ENCODE measurements at places on chromosomes 1 and 21.

GRCh38 chr1:171081314-171081753 lies 9.4 kb upstream of the FMO3 start:
- no peak for DNase-seq

- no peak for DNase-seq
Observed at GRCh38 chr1:230068952-230069684, 2.1 kb downstream of the GALNT2 start.

DNA sequence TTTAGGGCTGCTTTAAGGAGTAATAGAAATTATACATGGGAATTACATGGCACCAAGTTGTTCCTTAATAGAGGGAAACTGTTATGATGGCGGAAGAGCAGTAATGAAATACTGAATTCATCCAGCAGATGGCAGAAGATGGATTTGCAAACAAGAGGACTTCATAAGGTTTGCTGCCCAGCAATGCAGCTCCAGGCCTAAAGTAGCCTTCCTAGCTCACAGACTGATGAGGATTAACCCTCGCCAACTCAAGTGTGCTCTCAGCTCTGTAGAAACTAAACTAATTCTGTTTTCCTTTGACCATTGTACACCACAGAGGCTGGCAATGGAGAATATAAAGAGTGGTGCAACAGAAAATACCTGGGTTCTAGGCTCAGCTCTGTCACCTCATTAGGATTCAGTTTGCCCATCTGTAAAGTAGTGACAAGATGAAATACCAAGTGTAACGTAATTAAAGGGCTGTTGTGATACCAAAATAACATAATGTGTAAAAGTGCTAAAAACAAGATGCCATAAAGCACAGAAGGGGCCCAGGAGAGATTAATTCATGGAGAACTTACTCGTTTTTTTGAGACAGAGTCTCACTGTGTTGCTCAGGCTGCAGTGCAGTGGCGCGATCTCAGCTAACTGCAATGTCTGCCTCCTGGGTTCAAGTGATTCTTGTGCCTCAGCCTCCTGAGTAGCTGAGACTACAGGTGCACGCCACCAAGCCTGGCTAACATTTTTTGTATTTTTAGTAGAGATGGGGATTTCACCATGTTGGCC lies 102.4 kb upstream of the SERBP1 start:
- DNase-seq: no peak

- DNase-seq: no peak
Observed at GRCh38 chr1:205368478-205368877, 11.8 kb upstream of the KLHDC8A start.

- no peak for DNase-seq
Observed at GRCh38 chr1:47548637-47549036, 110.8 kb downstream of the FOXD2 start.

DNA sequence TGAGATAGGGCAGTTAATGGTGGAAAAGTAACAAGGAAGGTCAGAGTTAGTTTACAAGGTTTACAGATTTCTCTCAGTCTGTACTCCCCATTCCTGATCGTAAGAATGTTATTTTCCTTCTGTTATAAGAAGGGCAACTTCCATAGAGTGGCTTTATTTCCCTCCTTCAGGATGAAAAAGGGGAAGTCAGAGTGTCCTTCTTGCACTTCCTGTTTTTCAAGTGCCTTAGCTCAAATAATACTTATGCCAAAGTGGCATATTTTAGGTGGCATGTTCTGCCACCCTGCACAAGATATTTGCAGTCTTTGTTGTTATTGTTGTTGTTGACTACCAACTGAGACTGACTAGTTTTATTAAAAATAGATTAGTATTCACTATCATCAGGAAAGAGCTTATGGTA lies 730.7 kb upstream of the ADGRL4 start:
- no peak for DNase-seq

- no peak for DNase-seq
Observed at GRCh38 chr21:38165466-38166172, 91.2 kb upstream of the KCNJ15 start.
